ENCODE measurements at places on chromosomes 13 and 19.

DNA sequence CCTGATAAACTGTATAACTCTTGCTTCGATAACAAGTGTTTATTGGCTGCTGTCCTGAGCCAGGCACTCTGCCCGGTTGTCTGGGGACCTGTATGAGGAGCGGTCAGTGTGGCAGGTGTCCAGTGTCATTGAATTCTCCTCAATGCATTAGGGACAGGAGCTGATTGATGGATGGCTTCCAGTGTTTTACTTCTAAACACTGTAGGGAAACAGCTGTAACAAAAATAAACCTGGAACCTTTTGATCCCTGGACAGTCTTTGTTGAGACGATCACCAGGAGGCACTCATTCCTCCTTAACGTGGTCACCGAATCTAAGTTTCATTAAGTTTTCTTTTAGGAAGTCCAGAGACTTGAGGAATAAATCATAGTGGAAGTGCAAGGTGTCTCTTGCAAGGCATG lies 17.9 kb downstream of the UBAC2 start:
- DNase-seq: no peak

GRCh38 chr13:51803422-51804294 lies at the start of gene DHRS12:
DHRS12 (minus strand) TSS chr13:51804163; CDS start chr13:51799659, 4,504 bp downstream.
- peak; percentile 73 for DNase-seq

DNA sequence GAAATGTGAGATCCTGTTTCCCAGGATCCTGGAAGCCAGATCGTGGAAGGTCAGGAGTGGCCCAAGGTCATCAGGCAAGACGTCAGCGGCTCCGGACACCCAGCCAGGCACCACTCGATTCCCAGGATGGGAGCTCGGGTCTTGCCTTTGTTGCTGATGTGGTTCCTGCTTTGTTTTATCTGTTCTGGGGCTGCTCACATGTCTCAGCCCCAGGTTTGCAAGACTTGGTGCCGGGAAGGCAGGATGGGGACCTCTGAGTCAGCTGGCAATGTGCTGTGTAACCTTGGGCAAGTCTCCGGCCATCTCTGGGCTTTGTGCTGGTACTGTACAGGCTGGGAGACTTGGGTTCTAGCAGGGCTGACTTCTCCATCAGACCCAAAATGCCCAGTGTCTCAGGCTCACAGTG lies 1.4 kb upstream of the FCHO1 start:
- DNase-seq: no peak

- DNase-seq: no peak
These were observed 206.8 kb downstream of the PCDH9 start for GRCh38 chr13:67023130-67023876.

GRCh38 chr13:105773863-105774538 lies 761.5 kb downstream of the EFNB2 start:
- no peak for DNase-seq

DNA sequence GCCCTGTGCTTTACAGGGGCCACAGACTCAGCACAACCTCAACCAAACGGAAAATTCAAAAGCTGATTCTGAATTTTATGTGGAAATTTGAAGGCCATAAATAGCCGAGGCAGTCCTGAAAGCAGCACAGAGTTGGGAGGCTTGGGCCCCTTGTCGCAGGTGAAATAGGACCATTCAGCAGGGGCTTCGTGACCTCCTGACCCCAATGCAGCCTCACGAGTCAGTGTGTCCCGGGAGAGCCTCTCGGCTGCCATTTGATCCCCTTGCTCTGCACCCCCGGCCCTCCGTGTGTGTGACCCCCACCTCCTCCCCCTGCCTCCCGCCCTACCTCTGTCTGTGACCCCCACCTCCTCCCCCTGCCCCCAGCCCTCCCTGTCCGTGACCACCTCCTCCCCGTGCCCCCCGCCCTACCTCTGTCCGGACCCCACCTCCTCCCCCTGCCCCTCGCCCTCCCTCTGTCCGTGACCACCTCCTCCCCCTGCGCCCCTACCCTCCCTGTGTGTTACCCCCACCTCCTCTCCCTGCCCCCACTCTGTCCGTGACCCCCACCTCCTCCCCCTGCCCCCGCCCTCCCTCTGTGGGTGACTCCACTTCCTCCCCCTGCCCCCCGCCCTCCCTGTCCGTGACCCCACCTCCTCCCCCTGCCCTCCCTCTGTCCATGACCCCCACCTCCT lies 41.7 kb upstream of the TFDP1 start:
- DNase-seq: no peak

DNA sequence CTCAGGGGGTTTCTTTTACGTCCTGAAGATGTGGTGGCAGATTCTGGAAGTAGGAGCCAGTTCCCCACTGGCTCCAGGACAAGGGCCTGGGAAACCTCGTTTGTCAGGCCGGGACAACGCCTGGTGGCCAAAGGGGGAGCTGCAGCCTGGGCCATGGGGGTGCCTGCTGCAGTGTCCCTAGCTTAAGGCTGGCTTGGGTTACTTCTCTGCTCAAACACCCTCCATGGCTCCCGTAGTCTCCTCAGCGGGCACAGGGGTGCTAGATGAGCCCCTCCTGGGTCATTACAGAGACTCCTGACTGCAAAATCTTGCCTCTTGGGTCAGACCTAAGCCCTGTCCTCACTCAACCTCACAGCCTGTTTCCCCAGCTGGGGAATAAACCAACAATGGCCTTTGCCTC lies 14.7 kb downstream of the CILP2 start:
- no peak for DNase-seq

- no peak for DNase-seq
These were observed 470.9 kb downstream of the DACH1 start for GRCh38 chr13:71396149-71396548.

- no peak for DNase-seq
These were observed 624.0 kb upstream of the KLF12 start for GRCh38 chr13:74758188-74758587.

- DNase-seq: no peak
These were observed 1.3 kb upstream of the DOCK9 start for GRCh38 chr13:98979012-98979660.

- DNase-seq: no peak
These were observed 13.6 kb downstream of the ZNF490 start for GRCh38 chr19:12596927-12597548.

DNA sequence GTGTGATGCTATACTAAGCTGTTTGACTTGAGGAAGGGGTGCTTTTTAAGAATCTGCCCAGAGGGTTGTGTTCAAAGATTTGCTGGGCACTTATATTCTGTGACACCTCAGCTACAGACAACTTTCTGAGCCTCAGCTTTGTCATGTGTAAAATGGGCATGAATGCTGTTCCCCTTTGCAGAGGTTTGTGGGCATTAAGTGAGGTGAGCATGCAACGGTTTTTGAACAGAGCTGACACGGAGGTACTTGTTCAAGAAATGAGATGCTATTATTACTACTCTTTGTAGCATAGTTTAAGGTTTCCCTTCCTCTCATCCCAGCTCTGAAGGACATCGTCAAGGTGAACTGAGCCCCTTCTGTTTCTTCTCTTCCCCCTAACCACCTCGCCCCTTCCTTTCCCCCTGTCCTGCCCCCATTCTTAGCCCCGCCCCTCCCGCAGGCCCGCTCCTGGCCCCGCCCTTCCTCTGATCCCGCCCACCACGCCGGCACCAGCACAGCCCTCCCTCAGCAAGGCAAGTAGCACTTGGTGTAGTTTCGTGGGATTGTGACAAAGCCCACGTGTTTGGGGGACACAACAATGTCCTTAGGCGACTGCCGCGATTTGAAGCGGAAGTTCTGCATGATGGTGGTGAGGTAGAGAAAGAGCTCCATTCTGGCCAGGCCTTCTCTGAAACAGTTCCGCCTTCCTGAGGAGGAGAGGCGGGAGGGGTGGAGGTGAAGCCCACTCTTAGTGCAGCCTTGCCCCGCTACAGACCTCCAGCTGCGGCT lies 26.1 kb upstream of the CYP2A7 start:
- peak; percentile 55 for DNase-seq

DNA sequence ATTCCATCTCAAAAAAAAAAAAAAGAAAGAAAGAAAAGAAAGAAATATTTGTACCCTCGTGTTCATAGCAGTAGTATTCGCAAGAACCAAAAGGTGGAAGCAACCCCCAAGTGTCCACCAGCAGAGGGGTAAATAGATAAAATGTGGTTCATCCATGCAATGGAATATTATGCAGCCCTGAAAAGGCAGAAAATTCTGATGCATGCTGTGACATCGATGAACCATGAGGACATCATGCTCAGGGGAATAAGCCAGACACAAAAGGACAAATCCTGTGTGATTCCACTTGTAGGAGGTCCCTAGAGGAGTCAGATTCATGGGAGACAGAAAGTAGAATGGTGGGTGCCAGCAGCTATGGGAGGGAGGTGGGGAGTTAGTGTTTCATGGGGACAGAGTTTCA lies 6.4 kb upstream of the LRRC8E start:
- DNase-seq: no peak

DNA sequence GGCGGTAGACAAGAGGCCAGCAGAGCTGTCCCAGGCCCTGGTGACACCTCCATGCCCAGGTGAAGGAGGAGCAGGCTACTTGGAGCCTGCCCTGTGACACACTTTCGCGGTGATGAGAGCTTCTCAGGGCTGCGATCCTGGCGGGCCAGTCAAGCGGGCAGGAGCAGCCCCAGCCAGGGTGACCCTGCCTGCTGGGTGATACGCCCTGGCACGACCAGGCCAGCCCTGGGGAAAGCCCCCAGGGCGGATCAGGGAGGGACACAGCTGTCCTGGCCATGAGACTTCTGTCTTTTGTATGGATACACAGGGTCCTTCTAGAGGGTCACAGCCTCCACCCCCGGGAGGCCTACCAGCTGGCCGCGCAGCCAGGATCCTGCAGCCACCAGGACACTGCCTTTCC lies 13.1 kb downstream of the DNM2 start:
- no peak for DNase-seq

- DNase-seq: no peak
These were observed 27.4 kb downstream of the UBAC2 start for GRCh38 chr13:99227909-99228688.

DNA sequence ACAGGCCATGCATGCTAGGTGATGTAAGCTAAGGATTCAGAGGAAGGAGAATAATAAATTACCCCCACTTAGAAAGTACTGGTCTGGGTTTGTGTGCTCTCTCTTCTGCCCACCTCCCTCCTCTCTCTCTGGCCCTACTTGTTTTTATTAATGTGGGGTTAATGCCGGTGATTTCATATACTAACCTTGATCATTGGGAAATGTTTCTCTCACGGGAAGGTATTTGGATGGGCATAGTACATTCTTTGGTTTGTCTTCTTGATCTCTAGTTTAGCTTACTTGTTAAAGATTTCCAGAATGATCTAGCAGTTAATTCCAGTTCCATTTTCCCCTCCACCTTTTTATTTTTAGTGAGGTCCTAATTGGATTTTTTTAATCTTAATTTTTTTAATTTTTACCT lies 24.6 kb downstream of the ARHGAP35 start:
- DNase-seq: no peak

DNA sequence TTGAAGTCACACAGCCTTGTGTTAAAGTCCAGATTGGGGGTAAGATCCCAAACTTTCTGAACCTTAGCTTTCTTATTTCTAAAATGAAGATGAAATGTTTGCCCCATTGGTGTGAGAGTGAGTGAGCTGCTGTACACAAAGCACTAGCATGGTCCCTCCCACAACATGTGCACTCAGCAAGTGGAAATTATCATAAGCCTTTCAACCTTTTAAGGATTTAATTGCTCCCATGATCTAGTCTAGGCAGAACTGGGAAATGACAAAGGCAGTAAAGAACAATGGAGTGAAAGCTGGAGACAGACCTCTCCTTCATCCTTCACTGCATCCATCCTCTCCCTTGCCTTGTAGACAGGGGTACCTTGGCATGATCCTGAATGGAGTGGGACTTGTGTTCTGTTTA lies 76.0 kb upstream of the GPR12 start:
- no peak for DNase-seq

DNA sequence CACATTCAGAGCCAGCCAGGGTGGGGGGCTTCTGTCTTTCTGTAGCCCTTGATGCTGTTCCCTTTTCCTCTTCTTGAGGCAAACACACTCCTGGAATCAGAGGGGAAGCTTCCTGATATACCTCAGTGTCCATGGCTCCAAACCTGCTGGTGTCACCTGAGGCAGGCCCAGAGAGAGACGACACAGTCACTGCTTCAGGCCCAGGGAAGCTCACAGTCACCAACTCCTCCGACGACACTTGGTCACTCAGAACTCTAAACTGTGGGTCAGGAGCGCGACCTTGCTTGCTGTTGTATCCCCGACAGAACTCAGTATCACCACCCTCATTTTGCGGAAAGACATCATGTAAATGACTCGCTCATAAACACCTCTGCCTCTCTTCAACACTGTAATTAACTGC lies 1.1 kb downstream of the ATP13A1 start:
- no peak for DNase-seq

GRCh38 chr13:76955193-76955592 lies 6.9 kb downstream of the ACOD1 start:
- DNase-seq: no peak

DNA sequence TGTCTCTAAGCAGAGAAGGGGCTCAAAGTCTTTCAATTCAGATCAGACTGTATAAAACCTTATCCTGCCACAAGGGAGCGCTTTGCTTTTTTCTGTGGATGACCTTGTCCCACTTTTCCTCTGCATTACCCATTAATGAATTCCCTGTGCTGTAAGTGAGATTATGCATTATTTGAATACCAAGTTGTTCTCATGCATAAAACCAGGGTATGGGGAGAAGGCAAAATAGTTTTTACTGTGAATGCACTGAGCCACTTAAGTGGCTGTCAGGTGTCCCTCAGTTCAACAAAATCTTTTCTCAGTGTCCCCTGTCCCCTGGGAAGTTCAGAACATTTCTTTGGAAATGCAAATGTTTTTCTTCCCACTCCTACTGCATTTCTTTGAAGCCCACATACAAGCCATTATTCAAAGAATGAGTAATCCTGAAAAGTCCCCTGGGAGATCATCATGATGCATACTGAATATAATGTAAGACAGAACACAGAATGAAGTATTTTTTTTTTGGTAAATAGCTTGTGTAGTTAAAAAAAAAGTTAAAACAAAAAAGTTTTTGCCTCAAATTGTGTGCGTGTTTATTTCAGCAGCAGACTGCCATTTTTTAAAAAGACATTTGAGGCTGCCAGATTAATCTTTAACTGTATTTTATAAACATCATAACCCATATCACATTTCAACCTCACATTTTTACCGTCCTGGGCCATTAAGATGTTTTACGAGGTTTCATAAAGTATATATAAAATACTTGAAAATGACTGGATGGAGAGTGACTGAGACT lies 506.7 kb upstream of the PCDH9 start:
- no peak for DNase-seq

DNA sequence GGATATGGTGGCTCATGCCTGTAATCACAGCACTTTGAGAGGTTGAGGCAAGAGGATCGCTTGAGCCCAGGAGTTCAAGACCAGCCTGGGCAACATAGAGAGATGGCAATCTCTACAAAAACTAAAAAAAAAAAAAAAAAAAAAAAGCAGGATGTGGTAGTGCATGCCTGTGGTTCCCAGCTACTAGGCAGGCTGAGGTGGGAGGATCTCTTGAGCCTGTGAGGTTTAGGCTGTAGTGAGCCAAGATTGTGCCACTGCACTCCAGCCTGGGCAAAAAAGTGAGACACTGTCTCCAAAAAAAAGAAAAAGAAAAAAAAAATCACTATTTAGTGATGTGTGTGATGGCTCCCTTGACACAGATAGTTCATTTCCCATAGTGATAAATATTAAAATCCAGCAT lies 365.0 kb upstream of the NBEA start:
- no peak for DNase-seq

DNA sequence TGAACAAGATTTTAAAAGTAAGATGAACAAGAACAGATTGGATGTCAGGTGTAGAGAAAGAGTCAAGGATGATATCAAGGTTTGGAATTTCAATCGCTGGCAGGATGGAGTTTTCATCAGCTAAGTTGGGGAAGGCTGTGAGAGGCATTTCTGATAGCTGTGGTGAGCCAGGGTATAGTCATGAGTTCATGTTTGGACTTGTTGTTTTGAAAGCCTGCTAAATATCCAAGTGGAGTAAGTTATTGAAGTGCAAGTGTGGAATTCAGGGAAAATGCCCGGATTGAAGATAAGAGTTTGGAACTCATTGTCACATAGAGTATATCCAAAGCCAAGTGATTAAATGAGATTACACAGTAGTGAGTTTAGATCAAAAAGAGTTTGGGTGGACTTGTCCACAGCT lies 11.0 kb upstream of the EPSTI1 start:
- no peak for DNase-seq

Measured in stimulated activated CD4-positive, alpha-beta T cell treated with anti-CD3 and anti-CD28 coated beads, Interleukin-15, amount 100 ng/mL, for 1 hour (primary cell).